ENCODE measurements at places on chromosomes 7 and 10. TPM values are rescaled to one million over a fixed set of nuclear protein-coding genes. Genes with fewer than 3 reads are reported as not detected.

The KCNMA1 gene
- 58.8 TPM for polyA plus RNA-seq

The SUN3 gene
- polyA plus RNA-seq: not detected

The KAZALD1 gene
- 14.1 TPM for polyA plus RNA-seq

- DNase-seq: no peak
These were observed 14.8 kb upstream of the WAPL start for GRCh38 chr10:86536294-86536861.

DNA sequence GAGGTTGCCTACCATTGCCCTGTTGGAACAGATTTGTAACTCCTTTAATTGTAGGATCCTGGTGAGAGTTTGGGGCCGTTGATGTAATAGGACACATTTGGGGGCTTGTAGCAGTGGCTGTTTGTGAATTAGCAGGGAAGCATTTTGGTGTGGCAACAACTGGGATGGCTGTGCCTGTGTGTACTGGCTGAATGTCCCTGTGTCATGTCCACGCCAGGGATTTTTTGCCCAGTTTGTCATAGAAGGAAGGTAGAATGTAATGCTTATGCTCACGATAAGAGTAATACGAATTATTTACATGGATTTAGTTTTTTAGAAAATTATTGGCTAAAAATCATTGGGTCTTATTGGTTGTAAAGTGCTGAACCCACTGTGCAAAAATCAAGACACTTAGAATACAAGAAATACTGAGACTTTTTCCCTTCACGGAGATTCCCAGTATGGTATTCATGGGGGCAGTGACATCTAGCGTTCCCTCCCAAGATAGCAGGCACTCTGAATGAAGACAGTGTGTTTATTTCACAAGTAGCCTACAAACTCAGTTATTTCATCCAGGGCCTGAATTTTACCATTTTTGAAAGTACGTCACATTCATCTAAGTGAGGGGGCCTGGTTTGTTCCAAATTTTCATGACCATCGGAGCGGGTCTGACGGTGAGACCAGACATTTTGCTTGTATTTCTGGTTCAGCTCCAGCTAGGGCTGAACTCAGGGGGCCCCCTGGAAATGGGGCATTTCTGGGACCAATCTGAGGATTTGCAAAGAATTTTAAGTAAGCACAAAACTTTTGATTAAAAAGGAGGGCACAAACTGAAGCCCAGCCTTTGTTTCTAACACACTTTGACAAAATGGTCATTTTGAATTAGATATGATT is 74.7 kb downstream of the CACNB2 start:
- DNase-seq: no peak

DNA sequence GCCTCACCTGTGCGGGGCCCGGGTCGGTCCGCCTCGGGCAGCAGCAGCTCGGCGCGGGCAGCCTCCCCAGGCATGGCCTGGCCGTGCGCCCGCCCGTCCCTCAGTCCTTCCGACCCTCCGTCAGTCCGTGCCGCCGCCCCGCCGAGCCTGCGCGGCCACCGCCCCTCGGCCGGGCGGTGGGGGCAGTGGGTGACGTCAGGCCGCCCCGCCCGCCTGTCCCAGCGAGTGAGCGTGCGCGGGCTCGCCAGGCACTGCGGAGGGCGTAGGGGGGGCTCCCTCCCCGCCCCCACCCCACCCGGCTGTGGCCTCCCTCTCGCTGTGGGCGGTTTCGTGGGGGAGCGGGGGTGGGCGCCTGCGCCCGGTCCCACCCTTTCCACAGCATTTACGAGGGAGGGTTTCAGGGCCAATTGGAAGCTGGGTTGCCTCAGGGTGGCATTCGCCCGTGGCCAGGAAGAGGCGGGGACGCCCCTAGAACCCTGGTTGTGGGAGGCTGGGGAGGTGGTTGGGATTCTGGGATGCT is at the start of gene NACAD:
NACAD (minus strand) TSS at position 149 of the 520 bp plus-strand sequence; CDS start at position 74, 75 bp downstream.
- DNase-seq: no peak

DNA sequence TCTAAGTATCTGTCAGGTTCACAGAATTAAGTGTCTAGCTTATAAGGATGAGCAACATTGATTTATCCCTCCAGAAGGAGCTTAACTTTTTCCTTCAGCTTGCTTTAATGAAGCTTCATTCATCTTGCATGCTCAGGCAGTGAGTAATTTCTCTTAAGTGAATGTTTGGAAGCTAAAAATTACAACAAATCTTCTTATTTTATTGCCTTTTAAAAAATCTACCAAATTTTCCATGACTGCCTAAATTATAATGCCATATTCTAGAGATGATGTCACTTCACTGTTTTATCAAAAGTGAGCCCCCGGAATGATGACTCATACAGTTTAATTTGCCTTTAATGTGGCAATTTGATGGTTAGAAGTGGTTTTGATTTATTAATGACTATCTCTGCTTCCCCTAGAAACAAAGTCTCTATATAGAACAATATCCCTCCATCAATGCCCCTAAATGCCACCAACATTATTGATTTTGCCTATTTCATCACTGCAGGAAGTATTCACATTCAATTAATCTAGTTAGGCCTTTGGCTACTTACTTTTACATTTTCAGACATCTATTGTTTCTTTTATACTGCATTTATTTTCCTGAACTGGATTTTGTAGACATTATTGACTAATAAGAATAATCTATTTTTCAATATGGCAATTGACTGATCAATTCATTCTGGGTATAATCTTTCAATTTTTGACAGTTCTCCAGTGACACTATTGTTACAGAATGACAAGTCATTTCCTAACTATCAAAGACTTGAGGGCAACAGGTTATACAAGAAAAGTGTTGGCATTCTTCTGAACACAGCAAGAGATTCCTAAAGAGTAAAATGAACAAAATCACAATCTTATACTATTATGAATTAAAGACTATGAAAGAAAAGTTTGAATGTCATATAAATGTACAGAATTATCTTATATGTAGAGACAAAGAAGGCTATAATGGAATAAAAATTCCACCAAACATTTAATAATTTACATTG is 139.3 kb upstream of the ODAD2 start:
- DNase-seq: no peak

DNA sequence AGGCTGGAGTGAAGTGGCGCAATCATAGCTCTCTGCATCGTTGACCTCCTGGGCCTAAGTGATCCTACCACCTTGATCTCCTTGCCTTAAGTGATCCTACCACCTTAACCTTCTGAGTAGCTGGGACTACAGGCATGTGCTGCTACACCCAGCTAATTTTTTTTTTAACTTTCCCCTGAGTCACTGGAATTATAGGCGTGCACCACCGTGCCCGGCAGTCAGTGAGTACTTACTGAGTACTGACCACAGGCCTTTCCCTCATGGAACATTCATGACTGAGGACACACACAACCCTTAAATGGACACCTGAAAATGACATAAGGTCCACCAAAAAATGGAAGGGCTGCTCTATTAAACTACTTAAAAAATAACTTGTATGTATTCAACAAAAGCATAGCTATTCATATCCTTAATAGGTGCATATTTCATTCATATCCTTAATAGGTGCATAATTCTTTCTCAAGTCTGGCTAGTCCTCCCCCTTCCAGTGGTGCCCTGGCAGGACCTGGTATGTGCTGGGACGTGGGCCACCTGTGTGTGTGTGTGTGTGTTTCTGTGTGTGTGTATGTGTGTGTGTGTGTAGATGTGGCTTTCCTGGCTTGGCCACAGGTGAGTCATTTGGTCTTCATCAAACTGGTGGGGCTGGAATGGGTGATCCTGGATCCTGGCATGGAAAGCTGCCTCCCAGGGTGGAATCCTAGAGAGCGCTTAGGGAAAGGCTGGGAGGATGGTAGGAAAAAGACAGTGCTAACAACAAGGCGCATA is 3.5 kb downstream of the FAM180A start:
- peak; percentile 29 for DNase-seq

DNA sequence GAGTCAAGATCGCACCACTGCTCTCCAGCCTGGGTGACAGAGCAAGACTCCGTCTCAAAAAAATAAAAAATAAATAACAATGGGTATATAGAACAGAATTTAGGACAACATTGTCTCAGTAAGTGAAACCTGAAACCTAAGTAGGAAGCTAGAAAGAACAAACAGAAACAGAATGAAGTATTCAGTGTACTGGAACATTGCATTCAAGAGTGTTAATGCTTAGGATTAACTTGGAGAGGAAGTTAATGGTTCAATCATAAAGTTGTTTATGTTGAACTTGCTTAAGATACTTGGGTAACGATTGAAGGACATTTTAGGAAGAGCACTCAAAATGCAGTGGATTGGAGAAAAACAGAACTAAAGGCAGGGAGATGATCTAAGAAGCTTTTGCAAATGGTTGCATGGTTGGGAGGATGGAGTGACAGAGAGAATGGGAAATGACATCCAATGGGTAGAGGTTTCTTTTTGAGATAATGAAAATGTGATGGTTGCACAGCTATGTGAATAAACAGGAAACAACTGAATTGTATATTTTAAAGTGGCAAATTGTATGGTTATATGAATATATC is 233.7 kb downstream of the ADK start:
- DNase-seq: no peak

DNA sequence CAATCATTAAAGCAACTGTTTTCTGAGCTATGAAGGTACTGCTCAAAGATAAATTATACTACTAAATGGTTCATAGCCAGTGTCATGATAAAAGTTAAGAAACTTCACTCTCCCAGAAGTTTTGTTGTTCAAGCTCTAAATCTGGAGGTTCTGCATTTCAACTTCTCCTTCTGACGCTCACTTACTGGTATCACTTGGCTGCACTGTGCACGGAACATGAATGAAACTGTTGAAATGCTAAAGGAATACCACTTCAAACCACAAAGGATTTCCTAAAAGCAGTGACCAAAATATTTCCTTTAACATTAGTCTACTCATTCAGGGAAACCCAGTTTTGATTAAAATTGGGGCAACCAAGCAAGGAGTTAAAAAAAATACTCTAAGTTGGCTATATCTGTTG is 93.6 kb downstream of the UBE2H start:
- DNase-seq: no peak

GRCh38 chr7:20404320-20404719 is 73.6 kb downstream of the ITGB8 start:
- no peak for DNase-seq
